ENCODE measurements at places on chromosomes 1 and 21.

DNA sequence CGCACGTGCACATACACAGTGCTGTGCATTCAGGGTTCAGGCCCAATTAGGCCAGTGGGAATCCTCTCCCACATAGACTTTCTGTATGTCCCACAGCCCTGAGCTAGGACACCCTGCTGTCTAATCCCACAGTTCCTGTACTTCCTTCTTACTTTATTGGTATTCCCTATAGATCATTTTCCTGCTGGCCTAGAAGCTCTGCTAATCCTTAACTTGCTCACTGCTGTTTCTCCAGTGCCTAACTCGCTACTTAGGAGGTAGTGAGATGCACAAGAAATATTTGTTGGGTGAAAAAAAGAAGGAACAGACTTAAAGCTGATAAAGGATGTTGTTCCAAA is 34.1 kb upstream of the FHAD1 start:
- no peak for DNase-seq

DNA sequence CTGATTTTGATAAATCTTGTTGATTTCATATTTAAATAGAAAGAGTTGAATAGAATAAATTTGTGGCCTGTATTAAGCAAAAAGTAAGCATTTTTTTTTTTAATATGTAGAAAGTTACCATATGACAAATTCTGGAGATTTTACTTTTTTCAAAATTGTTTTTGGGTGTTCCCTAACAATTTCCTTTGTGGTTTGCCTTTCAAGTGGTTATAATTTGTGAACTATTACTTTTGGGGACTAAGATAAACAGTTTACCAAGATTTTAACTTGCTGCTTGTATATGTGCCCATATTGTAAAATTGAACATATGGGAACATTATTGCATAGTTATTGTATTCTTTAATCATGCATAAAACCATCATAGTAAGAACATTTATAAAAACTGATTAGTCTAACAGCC is 34.6 kb downstream of the SLC30A7 start:
- DNase-seq = no peak

- DNase-seq = no peak
Measured at GRCh38 chr1:90798344-90798743, 81.2 kb upstream of the BARHL2 start.

DNA sequence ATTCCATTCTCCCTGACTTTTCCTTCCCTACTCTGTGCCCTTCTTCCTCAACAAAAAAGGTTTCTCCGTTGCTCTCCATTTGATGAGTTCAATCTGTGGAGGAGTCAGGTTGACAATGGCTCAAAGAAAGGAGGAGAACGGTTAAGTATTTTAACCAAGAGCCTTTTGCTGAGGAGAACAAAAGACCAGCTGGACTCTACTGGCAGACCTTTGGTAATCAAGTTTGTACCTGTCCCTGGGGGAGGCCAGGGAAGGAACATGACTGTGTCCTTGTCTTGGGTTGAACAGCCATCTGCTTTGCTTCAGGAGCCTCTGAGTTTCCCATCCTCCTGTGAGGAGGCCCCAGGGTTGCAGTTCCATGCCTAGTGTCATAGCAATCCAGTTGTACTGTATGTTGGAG is 29.9 kb downstream of the TTF2 start:
- no peak for DNase-seq

DNA sequence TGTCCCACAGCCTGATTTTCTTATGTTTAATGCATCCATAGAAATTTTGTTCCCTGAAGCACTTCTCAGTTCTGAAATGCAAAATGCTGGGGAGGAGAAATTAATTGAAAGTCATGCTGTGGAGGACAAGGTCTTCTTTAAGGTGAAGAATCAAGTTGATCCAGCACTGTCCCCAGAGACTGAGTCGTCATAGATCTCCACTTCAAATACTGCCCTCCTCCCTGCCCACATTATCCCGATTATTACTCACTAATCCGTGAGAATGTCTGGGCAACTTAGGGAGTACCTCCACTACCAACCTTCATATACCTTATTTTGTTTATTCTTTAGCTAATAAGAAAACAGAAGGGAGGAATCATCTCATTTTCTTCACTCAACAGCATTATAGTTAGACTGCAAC is 70.0 kb upstream of the FMN2 start:
- DNase-seq = no peak

DNA sequence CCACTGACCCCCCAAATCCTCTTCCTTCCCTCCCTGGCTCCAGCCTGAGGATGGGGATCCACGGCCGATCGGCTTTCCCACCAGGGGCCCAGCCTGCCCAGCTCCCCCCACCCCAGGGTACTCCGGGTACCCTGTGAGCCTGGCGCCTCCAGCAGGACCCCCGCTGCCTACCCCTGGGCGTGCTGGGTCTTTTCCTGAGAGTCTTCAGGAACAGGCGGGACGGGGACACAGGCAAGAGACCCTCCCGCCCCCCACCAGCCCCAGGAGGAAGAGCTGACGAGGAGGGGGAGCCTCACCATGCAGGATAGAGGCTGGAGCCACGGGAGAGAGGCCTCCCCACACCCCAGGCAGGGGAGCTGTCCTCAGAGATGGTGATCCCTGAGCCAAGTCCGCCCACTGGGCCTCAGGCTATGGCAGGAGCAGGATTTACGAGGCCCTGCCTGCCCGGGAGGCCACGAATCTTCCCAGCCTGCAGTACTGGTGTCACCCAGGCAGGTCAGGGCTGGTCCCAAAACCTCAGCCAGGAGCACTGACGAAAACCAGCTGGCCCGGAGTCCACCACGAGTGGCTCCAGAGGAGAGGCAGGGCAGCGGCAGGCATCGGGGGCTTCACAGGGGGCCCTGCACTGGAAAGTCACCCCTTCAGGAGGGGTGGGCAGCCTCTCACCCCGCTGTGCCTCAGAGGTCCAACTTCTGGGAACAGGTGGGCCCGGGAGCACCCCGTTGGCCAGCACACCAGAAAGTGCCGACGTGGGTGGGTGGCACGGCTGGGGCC is 58.0 kb downstream of the MEGF6 start:
- no peak for DNase-seq

DNA sequence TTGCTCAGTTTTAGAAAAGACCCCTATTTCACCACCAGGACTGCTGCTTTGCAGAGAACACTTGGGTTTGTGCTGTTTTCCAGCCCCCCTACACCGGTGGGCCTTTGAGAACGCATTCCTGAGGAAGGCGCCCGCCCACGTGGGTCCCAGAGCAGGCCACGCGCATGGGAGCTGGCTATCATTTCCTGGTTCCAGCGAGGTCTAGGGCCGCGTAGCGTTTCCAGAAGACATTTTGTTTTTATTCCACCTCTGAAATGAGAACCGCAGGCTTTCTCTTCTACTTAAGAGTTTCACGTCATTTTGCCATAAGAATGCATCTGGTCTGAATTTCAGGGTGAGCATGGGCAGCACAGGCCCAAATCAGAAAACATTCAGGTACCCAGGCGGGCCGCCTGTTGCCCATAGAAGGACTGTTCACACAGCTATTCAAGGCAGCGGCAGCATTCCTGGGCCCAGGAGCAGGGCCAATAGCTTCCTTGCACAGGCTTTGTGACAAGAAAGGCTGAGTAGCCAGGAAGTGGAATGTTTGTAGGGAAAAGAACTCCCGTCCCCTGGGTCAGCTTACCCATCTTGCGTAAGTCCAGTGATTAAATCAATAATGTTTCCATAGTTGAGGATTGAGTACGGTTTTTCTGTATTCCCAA is 1.4 kb upstream of the KLHL21 start:
- no peak for DNase-seq

GRCh38 chr1:51444096-51444495 is 75.0 kb downstream of the EPS15 start:
- no peak for DNase-seq

GRCh38 chr1:63316598-63316983 is 5.8 kb upstream of the FOXD3 start:
- DNase-seq = no peak

DNA sequence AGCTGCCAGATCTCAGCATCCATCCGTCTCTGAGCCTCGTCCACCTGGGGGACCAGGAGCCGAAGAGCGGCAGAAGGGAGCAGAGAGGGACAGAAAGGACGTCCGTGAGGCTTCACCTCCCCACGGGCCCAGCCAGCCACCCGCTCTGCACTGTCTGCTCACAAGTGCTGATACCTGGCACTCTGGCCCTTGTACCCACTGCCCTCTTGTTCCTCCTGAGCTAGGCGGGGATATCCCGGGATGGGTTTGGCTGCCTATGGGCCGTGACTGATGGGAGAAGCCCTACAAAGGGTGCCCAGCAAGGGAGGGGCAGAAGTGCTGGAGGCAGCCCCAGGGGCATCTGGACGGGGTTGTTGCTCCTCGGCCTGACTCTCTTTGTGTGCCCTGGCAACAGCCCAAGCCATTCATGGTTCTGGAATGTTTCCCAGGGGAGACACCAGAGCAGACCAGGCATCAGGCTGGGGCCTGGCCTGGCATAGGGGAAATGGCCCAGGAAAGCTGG is 57.6 kb downstream of the LDLRAD2 start:
- DNase-seq = no peak

DNA sequence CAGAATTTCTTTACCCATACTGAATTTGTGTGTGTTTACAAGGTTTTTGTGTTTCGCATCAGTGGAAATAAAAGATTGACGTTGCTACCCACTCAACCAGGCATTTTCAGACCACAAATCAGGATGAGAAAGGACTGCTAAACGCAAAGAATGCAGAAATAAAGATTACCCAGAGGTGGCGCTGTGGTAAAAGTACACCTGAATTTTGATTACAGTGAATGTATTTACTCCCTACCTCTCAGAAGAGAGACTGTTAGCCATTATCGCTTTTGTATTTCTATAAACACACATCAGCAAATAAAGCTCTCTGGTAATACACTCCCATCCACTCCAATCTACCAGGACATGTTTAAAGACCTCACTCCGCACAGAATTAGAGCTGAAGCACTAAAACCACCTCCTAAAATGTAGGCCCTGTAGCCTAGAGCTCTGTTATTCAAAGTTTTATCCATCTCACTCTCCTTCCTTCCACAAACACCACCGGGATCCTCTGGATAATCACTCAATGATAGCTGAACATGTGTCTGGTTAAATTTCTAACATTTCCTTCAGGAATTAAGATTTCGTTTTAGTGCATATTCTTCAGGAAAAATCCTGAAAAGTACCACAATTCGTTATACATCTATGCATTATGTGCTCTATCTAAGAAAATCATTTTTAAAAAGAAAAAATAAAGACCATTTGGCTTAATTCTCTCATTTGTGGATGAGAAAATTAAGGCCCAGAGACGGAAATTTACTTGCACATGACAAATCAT is 2.5 kb upstream of the LMO4 start:
- DNase-seq = peak; percentile 30

DNA sequence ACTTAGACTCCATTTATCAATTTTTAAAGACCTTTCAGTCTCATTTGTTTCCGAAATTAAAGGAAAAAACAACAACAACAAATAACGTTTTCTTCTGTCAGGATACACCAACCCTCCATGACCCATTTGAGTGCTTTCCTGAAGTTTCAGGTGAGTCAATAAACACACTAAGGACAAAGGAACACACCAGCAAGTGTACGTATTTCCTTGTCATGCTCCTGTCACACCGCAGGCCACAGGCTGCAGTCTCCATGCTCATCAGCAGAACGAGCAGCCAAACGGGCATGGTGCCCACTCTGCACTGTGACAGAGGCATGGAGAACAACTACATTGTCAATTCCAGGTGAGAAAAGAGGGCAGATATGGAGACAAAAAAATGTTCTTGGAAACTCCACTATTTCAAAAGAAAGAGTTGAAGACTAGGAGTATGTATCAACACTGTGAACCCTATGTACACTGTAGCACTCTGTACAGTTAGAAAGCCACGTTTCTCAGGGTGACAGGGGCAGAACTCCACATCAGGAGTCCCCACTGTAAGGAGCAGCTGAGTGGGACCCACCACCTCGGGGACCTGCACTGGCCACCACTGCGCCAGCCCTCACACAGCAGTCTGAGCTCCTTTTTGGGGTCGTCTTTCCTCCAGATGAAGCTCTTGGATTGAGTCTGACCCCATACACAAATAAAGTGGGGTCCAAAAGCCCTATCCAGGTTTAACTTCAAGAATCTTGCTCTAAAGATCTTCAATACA is 2.6 kb downstream of the PTTG1IP start:
- no peak for DNase-seq

GRCh38 chr1:232554409-232554808 is 75.5 kb downstream of the SIPA1L2 start:
- no peak for DNase-seq

- DNase-seq = no peak
Measured at GRCh38 chr1:43979528-43980254, 681 bp downstream of the B4GALT2 start.

DNA sequence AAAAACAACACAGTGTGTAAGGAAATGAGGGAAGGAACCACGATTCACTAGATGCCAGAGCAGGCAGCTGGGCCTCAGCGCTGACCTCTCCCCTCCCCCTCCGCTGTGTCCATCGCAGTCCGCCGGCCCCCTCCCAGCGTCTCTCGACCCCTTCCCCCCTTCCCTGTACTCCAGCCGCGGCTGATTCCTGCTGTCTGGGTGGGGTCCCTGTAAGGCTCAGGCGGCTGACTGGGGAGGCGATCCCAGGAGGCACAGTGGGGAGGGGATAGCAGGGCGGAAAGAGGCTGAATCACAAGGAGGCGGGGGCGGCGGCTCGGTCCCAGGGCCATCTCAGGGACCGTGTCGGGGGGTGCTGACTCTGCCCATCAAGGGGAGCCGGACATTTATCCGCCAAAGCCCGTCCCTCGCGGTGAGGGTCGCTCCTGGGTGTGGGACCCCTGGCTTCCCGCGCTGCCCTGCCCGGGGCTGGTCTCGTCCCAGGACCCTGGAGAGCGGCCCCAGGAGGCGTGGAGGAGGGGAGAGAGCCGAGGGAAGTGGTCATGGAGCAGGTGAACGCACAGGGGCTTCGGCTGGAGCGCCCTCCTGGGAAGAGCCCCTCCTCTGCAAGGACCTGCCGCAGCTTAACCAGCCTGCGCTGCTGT is 241.9 kb downstream of the PTPRU start:
- DNase-seq = no peak

- DNase-seq = no peak
Measured at GRCh38 chr1:100325415-100326324, 26.6 kb upstream of the CDC14A start.

GRCh38 chr1:70896224-70896623 is 151.4 kb downstream of the PTGER3 start:
- DNase-seq = no peak

- no peak for DNase-seq
Measured at GRCh38 chr1:944341-945325, 14.4 kb downstream of the NOC2L start.

DNA sequence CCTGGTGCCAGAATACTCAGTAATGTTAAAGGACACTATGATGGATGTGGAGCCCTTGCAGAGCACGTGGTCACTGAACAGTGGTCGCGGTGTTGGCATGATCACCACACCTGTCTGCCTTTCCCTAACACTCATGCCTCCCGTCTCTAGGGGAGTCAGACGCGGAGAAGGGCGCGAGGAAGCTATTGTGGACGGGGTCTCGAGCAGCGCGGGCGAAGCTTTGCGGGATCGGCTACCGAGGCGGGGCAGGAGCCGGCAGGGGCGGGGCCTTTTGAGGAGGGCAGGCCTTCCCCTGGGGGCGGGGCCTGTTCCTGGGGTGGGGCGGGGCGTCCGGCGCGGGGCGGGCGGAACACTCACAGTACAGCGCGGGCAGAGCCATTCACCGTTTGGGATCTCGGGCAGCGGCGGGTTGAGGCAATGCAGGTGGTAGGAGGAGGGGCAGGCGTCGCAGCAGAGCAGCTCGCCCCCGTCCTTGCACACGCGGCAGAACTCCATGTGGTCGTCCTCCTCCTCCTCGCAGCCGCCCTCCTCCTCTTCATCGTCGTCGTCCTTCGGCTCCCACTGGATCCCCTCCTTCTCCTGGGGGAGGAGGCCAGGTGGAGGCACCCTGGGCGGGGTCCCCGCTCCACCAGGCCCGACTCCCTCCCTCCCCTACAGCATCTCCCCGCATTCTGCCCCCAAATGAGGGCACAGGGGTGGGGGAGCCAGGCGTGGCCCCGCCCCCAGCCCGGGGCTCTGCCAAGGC is 31.5 kb downstream of the CHD5 start:
- DNase-seq = peak; percentile 19
